ENCODE measurements at places on chromosomes 5 and 9.

DNA sequence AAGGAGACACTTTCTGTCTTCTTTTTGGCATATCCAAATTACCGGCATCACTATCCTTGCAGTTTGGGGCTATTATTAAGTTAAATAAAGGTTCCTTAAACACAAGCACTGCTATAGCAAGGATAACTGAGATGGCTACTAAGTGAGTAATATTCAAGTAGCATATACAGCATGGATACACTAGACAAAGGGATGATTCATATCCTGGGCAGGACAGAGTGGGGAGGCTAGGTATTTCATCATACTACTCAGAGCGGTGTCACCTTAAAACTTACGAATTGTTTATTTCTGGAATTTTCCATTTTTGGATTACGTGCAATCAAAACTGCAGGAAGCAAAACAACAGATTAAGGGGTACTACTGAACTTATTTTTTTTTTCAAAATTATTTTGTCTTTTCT lies 54.1 kb downstream of the FER start:
- DNase-seq, result no peak

DNA sequence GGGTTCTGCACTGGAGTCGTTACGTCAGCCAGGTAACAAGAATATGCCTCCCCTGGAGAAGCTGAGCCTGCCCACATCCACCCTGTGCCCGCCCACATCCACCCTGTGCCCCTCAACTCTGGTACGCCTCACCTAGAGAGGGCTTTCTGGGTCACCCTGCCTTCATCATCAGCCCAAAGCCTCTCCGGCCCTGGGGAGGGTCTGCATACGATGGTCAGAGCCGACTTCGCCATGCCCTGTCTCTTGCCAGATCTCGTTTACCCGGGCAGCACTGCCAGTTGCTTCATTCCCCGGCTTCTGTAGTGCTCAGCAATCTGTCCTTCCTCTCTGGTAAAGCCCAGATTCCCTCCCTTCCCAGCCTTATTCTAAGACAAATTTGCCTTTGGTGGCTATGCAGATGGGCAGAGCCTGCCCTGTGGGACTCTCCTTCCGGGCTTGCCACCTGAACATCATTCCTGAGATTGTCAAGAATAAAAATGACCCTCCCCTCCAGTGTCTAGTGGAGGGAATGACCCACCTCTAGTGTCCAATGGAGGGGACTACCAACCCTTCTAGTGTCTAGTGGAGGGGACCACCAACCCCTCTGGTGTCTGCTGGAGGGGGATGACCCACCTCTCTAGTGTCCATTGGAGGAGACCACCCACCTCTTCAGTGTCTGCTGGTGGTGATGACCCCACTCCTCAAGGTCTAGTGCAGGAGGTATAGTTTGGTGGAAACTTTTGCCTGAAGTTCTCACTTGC lies 3.4 kb downstream of the PLEKHG4B start:
- no peak for DNase-seq

GRCh38 chr9:123778232-123778902 lies 151.6 kb downstream of the DENND1A start:
- no peak for DNase-seq

GRCh38 chr5:112968411-112969106 lies 8.0 kb upstream of the DCP2 start:
- no peak for DNase-seq

DNA sequence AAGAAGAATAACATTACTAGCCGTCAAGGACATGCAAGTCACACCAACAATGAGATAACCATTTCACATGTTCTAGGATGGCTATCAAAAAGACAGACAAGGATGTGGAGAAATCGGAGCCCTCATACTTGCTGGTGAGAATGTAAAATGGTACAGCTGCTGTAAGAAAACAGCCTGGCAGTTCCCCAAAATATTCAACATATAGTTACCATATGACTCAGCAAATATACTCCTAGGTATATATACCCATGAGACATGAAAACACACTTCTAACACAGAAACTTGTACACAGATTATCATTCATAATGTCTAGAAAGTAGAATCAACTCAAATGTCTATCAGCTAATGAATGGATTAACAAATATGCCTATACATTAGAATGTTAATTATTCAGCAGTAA lies 105.4 kb upstream of the PCAT7 start:
- no peak for DNase-seq

- no peak for DNase-seq
Observed at GRCh38 chr5:76808141-76808691, 10.6 kb upstream of the F2RL1 start.

DNA sequence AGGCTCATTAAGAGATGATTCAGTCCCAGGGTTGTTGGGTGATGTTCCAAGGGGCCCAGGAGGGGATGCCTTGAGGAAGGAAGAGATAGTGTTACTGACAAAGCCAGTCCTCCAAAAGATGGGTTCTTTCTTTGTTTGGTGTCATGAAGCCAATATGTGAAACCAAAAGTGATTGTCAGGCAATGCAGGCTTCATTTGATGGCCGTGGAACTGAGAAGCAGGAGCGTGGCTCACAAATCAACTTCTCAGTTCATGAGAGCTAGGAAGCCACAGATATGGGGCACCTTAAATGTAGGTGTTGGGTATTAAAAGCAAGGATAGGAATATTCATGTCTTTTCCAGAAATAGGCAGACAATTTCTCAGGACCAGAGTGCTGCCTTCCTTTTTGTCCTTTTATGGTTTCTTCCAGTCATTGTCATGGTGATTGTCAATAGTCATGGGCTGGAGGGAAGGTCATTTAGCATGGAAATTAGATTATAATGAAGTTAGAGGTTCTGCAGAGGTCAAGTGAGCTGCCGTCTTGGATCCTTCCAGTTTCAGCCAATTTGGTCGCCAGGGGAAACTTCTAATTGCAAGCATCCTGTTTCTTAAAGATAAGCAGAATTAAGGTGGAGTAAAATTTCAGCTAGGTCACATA lies 393.0 kb downstream of the NTRK2 start:
- no peak for DNase-seq

DNA sequence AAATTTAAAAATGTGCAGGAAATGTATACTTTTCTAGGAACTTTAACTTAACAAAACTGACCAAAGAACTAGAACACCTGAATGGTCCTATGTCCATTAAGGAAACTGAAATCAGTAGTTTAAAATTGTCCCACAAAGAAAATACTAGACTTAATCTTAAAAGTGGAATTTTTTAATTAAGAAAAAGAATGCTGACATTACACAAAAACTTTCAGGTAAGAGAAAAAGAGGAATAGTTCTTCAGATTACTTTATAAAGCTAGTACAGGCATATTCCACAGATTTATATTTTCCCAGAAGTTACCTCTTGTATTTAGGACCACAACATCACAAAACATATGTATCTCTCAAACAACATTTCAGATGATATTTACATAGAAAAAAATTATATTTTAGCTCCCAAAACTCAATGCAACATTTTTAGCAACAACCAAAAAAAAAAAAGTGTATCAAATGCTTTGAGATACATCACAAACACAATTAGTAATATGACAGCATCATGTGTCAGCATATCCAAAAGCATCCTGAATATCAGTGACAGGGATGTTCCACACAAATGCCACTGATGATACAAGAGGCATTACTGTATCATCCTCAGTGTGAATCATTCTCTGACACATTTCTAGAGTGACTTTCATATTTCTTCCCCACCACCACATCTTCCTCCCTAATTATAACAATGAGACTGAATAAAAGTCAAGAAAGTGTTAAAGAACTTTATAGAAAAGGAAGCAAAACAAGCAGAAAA lies 264.0 kb downstream of the EPB41L4A start:
- no peak for DNase-seq

DNA sequence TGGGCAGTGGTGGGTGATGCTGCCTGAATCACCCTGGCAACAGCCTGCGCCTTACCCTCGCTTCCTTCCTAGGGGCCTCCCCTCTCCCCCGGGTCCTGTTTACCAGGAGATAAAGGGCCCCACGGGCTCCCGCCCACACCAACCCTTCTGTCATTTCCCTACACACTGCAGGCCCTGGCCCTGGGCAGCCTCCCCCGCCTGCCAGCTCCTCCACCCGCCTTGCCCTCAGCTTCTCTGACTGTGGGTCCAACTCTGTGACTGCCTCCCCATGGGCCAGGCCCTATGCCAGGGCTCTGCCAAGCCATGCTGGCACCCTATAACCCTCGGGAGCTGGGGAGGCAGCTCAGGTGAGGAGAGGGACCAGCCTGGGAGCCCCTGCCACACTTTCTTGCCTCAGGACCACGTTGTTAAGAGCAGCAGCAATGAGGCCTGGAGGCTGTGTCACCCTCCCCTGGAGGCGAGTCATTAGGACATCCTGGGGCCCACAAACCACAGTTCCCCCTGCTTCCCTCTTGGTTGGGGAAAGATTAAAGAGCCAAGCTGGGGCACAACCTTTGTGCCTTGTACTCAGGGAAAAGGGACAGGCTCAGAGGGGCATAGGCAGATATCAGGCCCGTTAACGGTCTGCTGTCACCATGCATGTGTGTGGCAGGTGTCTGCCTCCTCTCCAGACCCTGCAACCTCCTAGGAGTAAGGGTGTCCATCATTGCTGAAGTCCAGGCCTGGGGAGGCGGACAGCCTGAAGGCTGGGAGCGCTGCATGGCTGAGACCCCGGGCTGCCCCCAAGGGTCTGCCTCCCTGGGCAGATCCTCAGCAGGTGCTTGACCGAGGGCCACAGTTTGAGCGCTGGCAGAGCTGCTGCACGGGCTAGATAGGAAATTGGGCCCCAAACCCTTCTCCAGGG lies 2.8 kb downstream of the MGAT4B start:
- DNase-seq, result no peak

DNA sequence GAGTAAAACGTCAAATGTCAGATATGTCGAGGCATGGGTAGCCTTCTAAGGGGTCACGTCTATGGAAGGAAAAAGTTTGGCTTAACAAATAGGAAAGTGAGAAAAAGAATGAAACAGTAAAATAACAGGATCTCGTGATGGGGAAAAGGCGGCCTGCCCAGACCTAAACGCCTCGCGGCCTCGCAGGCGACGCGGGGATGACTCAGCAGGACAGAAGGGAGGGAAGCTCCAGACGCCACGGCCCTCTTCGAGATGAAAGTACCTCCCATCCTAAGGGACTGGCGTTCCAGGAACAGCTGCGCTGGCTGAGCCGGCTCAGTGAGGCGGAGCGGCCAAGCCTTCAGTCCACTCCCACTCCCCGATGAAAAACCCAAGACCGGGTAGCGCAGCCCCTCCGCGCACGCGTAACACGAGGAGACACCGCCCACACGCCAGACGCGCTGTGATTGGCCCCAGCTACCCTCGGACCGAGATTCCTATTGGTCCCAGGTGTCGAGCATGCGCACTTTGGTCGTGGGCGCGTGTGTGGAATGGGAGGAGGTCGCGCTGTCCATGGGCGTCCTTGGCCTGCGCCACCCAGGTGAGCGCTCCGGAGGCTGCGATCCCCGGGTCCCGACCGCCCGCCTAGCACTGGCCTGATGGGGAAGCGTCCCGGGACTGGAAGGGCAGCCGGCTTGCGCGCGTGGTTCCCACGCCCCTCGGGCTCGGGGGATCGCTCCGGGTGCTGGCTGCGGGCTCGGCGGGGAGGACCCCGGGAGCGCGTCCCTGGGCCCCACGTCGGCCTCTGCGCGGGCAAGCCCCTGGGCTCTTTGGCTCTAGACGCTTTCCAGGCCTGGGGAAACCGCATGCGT lies 588.5 kb downstream of the MTRR start:
- peak; percentile 96 for DNase-seq

DNA sequence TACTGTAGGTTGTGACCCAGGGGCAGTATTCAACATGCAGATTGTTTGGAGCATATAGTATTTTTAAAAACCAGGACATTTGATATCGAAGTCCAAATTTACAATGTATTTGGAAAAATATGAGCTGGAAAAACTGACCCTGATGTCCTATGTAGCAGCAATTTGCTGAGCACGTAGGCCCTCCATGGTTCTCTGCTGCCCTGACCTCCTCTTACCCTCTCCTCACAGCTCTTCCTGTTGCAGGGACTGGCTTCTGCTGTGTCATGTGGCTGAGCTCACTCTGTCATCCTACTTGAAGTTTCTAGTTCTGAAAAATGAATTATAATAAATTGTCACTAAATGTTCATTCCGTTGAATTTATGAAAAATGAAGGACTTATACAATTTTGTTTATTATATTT lies 4.1 kb upstream of the ASPN start:
- no peak for DNase-seq

- peak; percentile 34 for DNase-seq
Observed at GRCh38 chr5:1725641-1726468, 73.8 kb downstream of the MRPL36 start.

- no peak for DNase-seq
Observed at GRCh38 chr5:82804155-82804690, 273.0 kb downstream of the TMEM167A start.

GRCh38 chr5:52668139-52668538 lies 119.6 kb upstream of the ITGA1 start:
- no peak for DNase-seq

Data from right forelimb (tissue), 1 donor.